ENCODE measurements at places on chromosomes 16 and 17.

- DNase-seq = no peak
Measured at GRCh38 chr17:19652595-19652994, 4.0 kb downstream of the ALDH3A2 start.

DNA sequence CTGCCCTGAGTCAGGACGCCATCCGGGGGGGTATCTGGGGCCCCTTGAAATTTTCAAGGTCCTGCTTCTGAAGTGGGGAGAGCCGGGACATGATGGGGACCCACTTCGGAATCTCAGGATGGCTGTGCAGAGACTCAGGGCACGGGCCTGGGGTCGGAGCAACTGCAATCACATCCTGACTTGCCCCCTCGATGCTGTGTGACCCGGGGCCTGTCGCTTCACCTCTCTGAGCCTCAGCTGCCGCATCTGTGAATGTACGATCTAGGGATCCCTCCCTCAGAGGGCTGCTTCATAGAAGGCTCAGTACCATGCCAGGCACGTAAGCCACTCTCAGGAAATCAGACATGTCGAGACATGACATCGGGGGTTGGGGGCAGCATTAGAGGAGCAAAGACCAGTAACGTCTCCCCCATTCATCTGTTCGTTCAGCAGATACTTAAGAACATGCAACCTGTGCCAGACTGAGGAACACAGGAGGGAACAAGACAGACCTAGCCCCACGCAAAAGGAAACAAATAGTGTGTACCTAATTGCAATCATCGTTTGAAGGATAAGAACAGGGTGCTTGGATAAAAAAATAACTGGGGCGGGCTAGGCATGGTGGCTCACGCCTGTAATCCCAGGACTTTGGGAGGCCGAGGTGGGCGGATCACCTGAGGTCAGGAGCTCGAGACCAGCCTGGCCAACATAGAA lies 229.6 kb downstream of the PARN start:
- DNase-seq = no peak

- no peak for DNase-seq
Measured at GRCh38 chr16:69260019-69260418, 51.1 kb upstream of the VPS4A start.

GRCh38 chr16:17026600-17027242 lies 444.0 kb downstream of the XYLT1 start:
- no peak for DNase-seq

DNA sequence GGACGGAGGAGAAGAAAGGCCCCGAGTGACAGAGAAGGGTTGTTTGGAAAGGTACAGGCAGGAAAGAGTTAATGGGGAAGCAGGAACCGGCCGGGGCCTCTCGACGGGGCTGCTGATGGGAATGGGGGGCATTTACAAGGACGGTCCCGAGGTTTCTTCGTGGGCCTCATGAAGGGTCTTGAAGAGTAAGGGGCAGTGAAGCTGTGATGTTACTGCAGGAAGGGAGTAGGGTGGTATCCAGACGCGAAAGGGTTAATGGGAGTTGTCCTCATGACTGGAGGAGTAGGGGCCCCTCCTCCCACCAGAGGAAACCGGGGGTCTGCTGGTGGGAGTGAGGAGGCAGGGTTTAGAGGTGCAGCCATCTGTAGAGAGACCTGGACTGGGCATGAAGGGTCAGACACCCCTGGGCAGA lies 481 bp downstream of the PDK2 start:
- DNase-seq = no peak

- no peak for DNase-seq
Measured at GRCh38 chr17:60303406-60304099, 88.4 kb downstream of the USP32 start.

DNA sequence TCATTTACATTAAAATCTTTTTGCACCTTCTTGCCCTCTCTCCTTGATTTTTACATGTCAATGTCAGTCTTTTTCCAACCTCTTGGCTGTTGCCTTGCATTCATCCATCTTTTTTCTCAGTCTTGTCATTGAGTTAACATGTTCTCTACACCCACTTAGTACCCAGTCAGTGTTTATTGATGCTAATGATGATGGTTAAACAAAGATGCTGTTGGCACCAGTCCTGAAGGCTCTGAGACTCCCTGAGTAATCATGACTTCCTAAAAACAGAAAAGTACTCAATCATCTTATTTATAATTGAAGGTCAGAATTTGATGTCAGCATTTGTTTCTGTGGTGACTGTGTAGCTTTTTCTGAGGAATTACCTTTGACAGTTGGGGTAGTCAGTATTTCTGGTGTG lies 104.5 kb downstream of the NLK start:
- no peak for DNase-seq

GRCh38 chr17:39125143-39125875 lies 26.1 kb downstream of the PLXDC1 start:
- DNase-seq = no peak

GRCh38 chr17:3558603-3559269 lies 1.1 kb upstream of the TRPV3 start:
- no peak for DNase-seq

DNA sequence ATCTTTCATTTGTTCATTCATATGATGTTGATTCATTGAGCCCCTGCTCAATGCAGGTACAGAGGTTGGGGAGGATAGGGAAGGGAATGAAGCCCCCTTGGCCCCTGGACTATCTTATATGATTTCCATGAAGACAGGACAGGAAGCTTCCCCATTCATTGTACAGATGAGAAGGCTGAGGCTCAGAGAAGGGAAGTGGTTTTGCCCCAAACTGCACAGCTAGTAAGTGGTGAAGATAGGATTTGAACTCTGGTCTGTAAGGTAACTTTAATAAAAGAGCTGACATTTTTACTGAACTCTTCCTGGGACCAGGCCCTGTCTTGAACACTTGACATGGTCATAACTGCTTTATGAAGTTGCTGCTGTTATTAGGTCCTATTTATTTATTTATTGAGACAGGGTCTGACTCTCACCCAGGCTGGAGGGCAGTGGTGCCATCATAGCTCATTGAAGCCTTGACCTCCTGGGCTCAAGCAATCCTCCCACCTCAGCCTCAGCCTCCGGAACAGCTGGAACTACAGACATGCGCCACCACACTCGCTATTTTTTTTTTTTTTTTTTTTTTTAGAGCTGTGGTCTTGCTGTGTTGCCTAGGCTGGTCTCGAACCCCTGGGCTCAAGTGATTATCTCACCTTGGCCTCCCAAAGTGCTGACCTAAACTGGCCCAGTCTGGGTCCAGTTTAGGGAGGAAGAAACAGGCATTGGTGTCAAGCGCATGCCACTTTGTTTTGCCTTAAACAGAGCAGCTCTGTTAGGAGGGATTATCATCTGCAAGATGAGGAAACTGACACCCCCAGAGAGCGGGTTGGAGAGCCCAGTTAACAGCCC lies 5.0 kb downstream of the CTF1 start:
- DNase-seq = no peak

DNA sequence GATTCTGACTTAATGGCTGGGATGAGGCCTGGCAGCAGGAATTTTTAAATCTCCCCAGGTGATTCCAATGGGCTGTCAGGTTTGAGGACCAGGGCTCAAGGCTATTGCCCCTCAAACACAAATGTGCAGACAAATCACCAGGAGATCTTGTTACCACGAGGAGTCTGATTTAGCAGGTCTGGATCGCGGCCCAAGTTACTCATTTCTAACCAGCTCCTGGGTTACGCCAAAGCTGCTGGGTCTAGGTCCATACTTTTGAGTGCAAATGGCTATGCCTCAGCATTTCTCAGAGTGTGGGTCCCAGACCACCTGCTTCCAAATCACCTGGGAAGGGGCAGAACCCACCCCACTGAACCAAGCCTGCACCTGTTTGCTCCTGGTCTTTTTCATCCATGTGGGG lies 33.1 kb downstream of the CNGB1 start:
- DNase-seq = no peak

DNA sequence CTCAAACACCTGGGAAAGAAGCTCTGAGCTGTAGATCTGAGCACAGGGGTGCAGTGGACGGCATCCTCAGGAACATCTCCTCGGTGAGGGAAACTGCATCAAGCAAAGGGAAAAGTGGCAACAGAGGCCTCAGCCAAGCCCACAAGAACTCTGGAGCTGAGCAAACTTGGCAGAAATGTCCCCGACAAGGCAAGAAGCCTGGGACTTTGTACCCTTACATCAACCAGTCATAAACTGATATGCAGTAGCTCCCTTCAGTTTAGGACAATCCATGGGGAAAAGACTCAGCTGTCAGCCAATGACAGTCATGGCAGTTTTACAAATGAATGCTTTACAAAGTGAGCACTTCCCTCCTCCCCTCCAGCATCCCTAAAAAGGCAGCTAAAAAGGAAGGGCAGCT lies 210.0 kb upstream of the DYNLRB2 start:
- no peak for DNase-seq

- DNase-seq = no peak
Measured at GRCh38 chr16:915546-915945, 55.2 kb downstream of the LMF1 start.

DNA sequence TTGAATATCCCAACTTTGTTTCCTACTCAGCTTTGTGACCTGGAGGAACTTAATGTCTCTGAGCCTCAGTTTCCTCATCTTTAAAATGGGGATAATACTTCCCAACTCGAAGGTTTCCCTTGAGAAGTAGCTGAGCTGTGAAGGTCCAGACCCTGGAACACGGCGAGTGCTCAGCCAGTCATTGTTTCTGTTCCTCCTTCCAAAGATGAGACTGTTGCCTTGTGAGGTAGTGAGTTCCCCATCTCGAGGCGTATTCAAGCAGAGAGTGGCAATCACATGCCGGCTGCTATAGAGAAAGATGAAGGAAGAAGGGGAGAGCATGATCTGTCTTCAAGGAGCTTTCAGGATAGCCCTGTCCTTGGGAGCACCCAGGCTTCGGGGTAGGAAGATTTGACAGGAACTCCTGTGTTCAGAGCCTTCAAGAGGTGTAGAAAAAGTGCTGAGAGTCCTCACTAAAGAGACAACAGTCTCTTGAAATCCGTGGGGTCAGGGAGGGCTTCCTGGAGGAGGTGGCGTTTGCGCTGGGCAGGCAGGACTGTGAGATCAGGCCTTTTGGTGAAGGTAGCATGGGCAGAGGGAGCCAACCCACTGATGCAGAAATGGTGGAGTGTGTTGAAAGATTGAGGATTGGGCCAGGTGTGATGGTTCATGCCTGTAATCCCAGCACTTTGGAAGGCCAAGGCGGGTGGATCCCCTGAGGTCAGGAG lies 27.2 kb downstream of the SPNS2 start:
- DNase-seq = no peak
